ENCODE measurements at places on chromosomes 13 and 19.

DNA sequence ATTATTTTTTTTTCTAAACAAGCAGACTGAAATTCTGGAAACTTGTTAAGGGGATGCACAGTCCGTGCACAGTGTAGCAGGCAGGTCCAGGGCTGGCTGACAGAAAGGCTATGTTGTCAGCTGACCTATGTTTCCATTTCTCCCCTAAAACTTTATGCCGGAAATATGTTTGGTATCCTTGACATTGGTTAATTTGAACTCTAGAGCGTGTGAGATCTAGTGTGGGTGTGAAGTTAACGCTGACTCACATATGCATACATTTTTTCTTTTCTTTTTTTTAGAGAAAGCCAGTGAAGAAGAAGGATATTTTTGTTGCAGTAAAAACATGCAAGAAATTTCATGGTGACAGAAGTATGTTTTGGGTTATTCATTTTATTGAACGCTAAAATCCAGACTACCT is 76.6 kb downstream of the B3GLCT start:
- no peak for DNase-seq

DNA sequence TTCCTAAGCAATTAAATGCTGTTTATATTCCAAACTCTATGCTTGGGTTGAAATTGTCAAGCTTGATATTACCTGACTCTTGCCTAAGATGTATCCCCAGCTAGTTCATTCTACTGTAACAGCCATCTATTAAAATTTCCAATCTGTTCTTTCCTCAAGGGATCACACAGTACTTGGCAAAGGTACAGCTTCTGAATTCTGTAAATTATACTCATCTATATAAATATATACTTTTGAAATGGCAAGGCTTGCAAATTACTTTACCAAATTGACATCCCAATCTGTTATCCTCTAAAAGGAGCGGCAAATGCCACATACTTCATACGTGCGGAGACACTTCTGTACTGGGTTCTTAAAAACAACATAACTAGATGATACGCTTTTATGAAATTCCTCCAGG is 330.2 kb downstream of the DNAJC15 start:
- DNase-seq, result no peak

- no peak for DNase-seq
Measured at GRCh38 chr13:22427783-22428182, 753.0 kb upstream of the SGCG start.

DNA sequence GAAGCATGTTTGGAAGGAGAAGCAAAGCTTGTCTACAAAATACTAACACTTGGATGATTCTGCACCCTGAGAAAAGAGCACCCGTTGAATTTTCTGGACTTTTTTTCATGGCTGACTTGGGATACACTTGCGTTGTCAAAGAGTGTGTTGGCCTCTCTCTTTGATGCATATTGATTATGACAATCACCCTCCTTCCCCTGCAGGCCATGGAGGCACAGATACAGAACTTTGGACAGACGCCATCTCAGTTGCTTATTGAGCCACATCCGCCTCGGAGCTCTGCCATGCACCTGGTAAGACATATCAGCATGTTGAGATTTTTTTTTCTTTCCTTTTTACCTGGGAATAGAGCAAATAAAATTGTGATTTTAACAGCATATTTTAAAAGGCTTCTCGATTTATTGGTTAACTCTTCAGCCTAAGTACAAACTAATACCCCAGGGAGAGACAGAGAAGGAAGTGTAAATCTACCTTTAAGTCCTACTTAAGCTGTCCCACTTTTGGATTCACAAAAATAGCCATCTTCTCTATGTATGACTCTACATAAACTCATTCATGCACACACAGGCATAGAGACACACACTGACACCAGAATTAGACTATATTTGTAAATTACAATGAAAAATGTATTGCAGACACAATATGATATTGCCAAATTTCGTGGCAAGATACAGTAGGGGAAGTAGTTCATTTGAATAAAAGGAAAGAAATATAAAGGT is 169.7 kb upstream of the MAB21L1 start:
- DNase-seq, result no peak

DNA sequence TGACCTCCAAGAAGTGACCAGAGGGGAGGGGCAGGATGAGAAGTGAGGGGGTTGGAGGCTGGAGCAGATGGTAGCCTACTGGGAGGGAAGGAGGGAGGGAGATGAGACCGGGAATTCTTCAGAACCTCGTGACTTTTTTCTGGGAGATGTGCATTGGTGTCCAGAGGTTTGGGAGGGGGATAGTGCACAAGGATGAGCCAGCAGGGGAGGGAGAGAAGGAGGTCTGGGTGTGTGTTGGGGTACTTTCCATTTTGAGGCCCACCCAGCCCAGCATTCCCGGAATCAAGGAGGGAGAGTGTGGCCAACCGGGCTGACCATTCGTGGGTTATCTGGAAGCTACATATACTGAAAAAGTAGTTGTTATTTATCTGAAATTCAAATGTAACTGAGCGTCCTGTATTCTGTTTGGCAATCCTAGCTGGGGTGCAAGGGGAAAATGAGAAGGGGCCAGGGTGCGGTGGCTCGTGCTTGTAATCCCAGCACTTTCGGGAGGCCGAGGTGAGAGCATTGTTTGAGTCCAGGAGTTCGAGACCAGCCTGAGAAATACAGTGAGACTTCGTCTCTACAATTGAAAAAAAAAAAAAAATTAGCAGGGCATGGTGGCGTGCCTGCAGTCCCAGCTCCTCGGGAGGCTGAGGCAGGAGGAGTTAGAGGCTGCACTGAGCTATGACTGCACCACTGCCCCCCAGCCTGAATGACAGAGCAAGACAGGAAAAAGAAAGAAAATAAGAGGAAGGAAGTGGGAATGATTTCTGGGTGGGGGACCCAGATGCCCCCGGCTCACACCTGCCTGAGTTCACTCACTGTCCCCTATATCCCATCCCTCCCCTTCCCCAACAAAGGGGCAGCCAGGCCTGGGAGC is 4.4 kb upstream of the C3 start:
- no peak for DNase-seq

- DNase-seq, result no peak
Measured at GRCh38 chr13:36288794-36289391, 8.7 kb downstream of the CCDC169 start.

GRCh38 chr19:46775642-46776258 is 12.6 kb downstream of the SLC1A5 start:
- DNase-seq, result no peak

- DNase-seq, result no peak
Measured at GRCh38 chr13:84994582-84994981, 804.6 kb downstream of the SLITRK6 start.

GRCh38 chr19:4744451-4745174 is 21.0 kb upstream of the DPP9 start:
- no peak for DNase-seq

DNA sequence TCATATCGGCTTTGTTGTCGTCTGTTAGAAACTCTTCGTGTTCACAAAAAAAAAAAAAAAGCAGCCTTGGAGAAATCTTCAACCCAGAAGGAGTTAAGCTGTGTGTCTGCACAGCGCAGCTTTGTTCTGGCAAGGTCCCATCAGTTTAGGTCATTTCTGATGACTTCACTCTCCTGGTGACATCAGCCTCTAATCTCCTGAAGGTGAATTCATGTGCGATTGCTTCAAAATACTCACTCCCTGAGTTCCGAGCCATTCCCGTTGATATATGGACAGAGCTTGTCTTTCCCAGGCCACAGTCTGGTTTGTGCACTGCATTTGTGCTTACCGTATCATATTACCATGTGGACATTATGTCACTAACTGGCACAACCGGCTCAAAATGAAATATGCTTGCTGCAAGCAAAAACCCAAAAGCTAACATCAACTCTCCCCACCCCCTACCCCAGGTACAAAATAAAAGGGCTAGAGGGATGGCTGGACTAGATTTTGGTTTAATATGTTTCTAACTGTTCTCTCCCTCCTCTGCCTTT is 342.4 kb downstream of the KCNRG start:
- no peak for DNase-seq

GRCh38 chr19:31715249-31715945 is 366.2 kb upstream of the TSHZ3 start:
- DNase-seq, result no peak

GRCh38 chr13:50589139-50589538 is 254.4 kb downstream of the DLEU7 start:
- DNase-seq, result no peak

DNA sequence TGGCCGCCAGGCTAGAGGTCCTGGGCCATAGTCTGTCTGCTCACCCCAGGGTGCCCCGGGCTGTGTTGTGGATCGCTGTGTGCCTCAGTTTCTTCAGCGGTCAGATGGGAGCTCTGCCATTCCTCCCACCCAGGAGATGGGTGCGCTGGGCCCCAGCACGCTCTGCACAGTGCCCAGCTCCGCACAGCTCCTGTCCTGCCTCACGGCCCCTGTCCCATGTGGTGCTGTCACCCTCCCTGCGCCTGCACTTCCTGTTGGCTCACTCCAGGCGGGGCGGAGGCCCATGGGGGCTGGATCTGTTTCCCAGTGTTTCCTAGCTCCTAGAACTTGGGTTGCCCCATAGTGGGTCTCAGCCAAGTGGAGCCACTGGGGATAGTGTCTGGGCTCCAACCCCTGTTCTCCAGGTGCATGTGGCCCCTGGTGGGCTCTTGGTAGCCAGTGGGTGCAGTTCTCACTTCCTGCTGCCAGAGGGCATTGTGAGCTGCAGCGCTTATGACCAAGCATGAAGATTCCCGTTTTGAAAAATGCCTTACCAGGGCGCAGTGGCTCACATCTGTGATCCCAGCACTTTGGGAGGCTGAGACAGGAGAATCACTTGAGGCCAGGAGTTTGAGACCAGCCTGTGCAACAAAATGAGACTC is 69.8 kb downstream of the KDM4B start:
- DNase-seq, result no peak

DNA sequence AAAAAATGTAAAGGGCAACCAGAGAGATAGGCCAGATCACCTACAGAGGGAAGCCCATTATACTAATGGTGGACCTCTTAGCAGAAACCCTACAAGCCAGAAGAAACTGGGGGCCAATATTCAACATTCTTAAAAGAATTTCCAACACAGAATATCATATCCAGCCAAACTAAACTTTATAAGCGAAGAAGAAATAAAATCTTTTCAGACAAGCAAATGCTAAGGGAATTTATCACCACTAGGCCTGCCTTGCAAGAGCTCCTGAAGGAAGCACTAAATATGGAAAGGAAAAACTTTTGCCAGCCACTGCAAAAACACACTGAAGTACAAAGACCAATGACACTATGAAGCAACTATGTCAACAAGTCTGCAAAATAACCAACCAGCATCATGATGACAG is 28.4 kb downstream of the VSTM2B start:
- DNase-seq, result no peak

DNA sequence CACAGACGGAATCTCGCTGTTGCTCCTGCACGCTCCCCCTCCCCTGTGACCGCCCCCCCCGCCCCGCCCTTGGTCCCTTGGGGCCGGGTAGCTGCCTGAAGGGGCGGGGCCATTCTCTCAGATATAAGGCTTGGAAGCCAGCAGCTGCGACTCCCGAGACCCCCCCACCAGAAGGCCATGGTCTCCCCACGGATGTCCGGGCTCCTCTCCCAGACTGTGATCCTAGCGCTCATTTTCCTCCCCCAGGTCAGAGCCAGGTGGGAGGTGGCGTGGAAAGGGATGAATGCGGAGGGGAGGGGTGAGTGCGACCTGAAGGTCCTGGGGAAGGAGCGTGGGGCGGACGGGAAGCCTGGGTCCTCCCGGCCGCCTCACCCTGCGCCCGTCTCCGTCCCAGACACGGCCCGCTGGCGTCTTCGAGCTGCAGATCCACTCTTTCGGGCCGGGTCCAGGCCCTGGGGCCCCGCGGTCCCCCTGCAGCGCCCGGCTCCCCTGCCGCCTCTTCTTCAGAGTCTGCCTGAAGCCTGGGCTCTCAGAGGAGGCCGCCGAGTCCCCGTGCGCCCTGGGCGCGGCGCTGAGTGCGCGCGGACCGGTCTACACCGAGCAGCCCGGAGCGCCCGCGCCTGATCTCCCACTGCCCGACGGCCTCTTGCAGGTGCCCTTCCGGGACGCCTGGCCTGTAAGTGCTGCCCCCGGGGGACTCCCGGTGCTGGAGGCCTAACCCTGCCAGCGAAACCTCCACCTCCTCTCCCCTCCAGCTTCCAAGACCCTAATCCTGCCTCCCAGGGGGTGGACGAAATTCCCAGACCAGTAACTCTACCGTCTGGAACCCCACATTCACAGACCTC is at the start of gene DLL3:
Gene DLL3, plus strand, starts transcription at position 150 of the 845 bp plus-strand sequence. Its CDS starts 28 bp downstream, at position 178.
- DNase-seq, result no peak

- DNase-seq, result no peak
Measured at GRCh38 chr13:104869501-104869900, 1666.0 kb downstream of the EFNB2 start.

- no peak for DNase-seq
Measured at GRCh38 chr13:67619351-67619994, 389.3 kb upstream of the PCDH9 start.

DNA sequence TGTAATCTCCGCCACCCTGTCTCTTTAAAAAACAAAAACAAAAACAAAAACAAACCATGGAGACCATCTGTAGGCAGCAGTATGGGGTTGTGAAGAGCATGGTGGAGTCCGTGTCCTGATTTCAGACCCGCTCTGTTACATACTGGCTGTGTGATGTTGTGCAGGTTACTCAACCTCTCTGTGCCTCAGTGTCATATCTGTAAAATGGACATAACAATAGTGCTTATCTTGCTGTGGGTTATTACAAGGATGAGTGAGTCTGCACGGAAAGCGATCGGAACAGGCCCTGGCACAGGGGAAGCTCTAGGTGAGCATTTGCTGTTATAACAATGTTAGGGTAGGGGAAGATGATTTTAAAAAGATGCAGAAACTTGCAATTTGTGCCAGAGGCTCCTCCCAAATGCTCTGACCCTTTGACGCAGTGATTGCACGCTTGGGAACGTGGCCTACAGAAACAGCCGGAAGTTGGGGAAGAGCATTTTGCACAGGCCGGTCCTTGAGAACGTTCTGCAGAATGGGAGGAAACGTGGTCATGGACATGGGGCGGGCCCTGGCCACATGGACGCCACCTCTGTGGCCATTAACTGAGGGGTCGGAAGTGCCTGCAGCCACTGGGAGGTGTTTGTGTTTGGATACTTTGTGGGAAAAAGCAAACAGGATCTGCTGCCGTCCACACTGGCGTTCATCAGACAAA is 15.7 kb upstream of the SELENOW start:
- no peak for DNase-seq

DNA sequence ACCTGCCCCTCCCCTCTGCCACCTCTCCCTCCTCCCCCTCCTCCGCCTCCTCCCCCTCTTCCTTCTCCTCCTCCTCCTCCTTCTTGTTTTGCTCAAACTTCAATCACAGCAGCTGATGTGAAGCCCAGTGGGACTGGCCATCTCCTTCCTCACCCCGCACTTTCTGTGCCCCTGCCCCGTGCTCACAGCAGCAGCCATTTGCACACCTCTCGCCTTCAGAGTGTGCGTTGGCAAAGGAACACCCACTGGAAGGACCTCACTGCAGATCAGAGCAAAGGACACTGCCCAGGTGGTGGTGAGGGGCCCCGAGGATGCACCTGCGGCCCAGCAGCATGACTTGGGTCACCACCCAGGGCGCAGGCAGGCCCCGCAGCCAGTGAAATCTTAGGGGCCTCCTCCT is 98.8 kb downstream of the SOX1 start:
- no peak for DNase-seq
